ENCODE measurements at places on chromosomes 2 and 18. TPM values are rescaled to one million over a fixed set of nuclear protein-coding genes. Genes with fewer than 3 reads are reported as not detected.

DNA sequence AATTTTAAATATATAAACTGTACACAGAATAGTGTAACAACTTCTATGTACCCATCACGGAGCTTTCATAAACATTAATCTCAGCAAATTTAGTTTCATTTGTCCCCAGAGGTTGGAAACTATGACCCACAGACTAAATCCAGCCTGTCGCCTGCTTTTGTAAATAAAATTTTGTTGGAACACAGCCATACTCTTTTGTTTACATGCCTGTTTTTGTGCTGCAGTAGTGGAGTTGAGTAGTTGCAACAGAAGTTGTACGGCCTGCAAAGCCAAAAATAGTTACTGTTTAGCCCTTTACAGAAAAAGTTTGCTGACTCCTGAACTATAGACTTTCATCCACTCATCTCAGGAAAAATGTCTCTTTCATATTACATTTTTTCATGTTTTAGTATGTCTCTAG lies 39.8 kb downstream of the RBM45 start:
- no peak for DNase-seq

ARHGAP25 gene
- 0.49 TPM for total RNA-seq

GRCh38 chr18:75408554-75409506 lies 18.7 kb downstream of the SMIM21 start:
- peak; percentile 80 for DNase-seq

- no peak for DNase-seq
Measured at GRCh38 chr2:98522854-98523253, 78.2 kb downstream of the INPP4A start.

SCYGR4 gene
- not detected for total RNA-seq

DNA sequence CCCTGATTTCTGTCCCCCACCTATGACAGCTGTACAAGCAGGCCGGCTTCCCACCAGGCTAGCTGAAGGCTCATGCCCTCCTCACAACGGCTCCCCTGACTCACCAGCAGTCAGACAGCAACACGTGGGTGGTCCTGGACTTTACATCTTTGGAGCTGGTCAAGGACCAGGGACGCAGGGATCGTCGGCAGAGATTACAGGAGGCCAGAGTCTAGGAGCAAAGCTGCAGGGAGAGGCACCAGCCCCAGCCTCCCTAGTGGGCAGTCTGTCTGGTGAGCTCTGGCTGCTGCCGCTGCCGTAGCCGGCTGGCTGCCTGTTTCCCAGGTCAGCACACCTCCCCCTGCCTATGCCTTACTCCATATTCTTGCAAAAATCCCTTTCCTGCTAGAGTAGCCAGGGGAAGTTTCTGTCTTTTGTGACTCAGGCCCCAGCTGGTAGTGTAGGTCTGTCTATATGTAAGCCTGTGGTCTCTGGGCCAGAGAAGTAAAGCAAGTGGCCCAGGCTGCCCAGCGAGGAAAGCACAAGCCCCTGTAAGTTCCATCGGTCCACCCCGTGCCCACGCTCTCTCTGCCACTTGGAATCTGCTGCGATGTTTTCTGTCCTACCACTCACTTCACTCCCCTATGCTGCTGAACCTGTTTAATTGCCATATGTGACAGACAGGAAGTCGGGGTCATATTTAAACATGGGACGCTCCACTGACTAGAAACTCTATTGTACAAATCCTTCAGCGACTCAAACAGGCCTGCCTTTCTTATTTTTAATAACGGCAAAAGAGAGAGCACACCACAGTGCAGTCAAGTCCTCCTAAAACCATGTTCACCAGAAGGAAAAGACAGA lies 2.4 kb upstream of the ARHGEF4 start:
- no peak for DNase-seq

KIAA1328 gene
- 6.2 TPM for total RNA-seq

GRCh38 chr2:118148809-118149208 lies 60.5 kb downstream of the INSIG2 start:
- no peak for DNase-seq

DCDC2C gene
- not detected for total RNA-seq

DNA sequence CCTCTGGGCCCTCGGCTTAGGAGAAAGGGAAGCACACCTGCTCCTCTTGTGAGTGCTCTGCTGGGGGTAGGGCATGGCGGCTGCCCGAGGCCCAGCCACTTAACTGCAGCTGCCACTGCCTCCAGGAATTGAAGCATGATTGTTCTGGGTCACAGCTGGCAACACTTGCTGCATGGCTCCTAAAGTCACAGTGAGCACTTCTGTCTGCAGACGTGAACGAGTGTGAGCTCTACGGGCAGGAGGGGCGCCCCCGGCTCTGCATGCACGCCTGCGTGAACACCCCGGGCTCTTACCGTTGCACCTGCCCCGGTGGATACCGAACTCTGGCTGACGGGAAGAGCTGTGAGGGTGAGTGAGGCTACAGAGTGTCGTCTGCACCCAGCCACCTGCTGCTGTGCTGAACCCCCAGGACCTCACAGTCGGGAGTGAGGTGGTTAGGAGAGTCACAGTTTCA lies 44.4 kb downstream of the FBLN7 start:
- DNase-seq, result no peak

CDKL4 gene
- not detected for total RNA-seq

SOX11 gene
- not detected for total RNA-seq

- no peak for DNase-seq
Measured at GRCh38 chr2:195382186-195382585, 274.8 kb upstream of the SLC39A10 start.

DNA sequence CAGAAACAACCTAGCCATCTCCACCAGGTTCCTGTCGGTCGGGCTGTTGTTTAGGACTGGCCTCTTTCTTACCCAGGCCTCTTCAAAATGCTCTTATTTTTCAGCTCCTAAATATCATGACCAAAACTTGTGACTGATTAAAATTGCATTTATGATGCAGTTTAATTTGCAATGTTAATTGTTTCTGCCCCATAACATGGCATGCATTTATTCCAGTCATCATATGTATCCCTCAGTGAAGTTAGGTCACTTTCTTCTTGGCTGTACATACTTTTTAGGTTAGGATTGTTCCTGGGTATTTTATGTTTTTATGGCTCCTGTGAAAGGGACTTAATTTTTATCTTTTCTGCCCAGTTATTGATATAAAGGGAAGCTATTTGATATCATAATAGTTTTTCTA lies 50.6 kb downstream of the CHRNA1 start:
- DNase-seq, result no peak

DNER gene
- 0.31 TPM for total RNA-seq

DNA sequence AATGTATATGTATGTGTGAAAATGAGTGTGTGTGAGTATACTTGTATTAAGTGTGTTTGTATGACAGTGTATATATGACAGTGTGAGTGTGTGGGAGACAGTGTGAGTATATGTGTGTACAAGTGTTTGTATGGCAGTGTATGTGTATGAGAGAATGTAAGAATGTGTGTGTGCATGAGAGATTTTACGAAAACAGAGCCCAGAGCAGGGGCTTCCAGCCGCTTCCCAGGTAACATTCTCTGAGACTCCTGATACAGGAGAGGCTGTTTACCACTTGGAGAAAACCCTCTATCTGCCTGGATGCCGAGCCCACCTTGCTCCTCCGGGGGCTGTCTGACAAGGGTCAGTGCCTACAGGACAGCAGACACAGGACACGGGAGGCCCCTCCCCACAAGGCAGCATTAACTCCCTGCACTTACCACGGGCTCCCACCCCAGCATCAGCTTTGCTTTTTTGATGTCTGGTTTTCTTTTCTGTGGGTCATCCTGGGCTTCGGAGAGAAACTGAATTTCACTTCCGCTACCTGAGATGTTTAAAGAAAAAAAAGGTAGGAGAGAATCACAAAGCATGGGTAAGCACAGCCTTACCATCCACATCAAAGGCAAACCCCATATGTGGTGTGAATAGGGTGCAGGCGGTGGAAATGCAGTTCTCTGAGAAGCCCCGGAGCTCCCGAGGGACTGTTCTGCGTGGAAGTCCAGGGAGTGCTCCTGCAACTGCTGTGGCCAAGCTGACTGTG lies 97.6 kb downstream of the UXS1 start:
- no peak for DNase-seq

- no peak for DNase-seq
Measured at GRCh38 chr2:23498943-23499342, 114.0 kb downstream of the KLHL29 start.

Measured in Panc1 (cell line).